GM23248 (cell line): ENCODE measurements at places on chromosomes 7 and 10.

DNA sequence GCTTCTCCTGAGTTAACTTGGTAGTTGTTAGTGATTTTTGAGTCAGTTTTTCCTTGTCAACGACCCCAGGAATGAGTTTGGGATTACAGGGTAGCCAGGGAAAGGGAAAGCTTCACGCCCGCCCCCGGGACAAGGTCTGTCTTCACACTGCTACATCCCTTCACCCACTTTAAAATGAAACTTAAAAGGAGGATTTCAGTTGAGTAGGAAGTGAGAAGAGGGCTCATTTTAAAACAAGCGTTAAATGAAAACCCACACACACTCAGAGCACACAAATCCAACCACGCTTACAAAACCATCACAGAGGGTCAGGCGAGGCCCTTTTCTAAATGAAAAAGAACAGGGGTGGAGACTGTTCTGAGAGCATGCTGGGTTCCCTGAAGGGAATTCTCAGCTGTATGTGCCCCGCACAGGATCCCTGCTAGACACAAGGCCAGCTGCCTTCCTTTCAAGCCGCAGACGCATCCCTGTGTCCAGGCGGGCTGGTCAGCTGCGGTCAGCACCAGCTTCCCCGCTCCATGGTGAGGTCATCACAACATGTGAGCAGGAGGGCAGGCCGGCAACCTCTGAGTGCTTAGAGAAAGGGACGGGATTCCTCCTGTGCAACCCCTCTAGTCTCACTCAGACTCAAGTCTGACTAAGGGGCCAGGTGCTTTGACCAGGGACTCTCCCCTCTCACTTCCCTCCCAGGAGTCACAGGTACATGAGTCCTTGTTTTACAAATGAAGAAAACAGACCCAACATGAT, 111.8 kb downstream of the EGFR start:
- peak overlapping the region; percentile 99 for H3K27ac ChIP-seq
- no peaks in the 10 kb centered on the region for H3K36me3 ChIP-seq
- DNase-seq = peak; percentile 77
- no peaks in the 10 kb centered on the region for H3K27me3 ChIP-seq
- peaks cover 90% of the 10 kb centered on the region for H3K4me1 ChIP-seq

GRCh38 chr7:120190566-120190965, 82.4 kb upstream of the KCND2 start:
- no peak for DNase-seq
- no peaks in the 10 kb centered on the region for H3K36me3 ChIP-seq
- H3K27ac ChIP-seq = no peak overlapping the region
- H3K27me3 ChIP-seq = no peaks in the 10 kb centered on the region
- H3K4me3 ChIP-seq = no peak overlapping the region
- H3K4me1 ChIP-seq = no peaks in the 10 kb centered on the region

DNA sequence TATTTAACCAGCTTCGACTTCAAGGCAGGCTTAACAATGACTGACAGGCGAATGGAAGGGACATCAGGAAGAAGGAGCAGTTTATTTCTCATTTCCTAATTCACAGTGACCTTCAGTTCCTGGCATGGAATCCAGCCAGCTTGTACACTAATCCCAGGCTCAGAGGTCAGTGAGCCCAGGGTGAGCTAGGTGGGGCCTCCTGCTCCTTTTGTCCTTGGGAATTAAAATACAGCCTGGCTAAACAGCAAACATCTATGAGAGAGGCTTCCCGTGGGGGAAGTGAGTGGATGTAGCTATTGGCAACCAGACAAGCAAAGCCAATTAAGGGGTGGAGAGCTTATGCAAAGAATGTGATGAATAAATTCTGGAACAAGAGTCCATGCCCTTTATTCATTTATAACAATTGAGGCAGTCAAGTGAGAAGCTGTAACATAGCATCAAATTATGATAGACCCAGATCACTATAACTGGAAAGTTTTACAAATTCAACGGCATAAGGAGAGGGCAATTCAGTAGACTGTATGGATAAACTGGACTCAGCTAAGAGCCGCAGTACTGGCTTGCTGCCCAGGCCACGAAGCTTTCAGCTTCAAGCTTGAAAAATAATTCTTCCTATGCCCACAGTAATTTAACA, 57.1 kb downstream of the STK17A start:
- H3K36me3 ChIP-seq = peaks cover 47% of the 10 kb centered on the region; the same call in 1 of the 2 replicates
- H3K4me1 ChIP-seq = peaks cover 51% of the 10 kb centered on the region
- DNase-seq = peak; percentile 83
- H3K27me3 ChIP-seq = no peaks in the 10 kb centered on the region

DNA sequence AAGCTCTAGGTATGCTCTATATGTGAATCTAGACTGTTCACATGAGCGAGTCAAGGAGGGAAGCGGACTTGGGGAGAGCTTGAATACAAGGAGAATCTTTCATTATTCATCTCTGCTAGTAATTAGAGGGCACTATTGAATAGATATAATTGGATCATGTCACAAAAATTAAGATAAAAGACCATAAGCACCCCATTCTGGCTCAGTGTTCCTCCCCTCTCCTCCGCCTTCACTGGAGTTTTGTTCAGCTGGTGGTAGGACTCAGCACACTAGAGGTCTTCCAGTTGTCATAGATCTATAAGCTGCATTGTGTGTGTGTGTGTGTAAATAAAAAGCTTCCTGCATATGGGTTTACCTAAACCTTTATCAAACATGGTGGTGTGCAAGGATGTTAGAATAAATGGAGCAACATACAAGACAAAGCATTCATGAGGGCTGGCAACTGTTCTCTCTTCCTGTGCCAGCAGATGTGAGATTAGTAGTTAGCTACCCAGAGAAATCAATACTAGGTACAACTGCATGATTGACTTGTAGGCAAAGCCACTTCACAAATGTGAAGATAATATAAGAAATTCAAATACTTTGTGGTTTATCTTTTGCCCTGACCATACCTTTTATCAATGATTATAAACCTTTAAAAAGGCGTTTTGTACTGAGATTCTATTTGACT, 142.6 kb downstream of the CREB5 start:
- no peak for DNase-seq
- H3K36me3 ChIP-seq = no peaks in the 10 kb centered on the region
- H3K27ac ChIP-seq = no peak overlapping the region
- no peak overlapping the region for H3K4me3 ChIP-seq
